ENCODE measurements at places on chromosomes 6 and 20. TPM values are rescaled to one million over a fixed set of nuclear protein-coding genes. Genes with fewer than 3 reads are reported as not detected.

Gene MCHR2
- total RNA-seq = not detected

DNA sequence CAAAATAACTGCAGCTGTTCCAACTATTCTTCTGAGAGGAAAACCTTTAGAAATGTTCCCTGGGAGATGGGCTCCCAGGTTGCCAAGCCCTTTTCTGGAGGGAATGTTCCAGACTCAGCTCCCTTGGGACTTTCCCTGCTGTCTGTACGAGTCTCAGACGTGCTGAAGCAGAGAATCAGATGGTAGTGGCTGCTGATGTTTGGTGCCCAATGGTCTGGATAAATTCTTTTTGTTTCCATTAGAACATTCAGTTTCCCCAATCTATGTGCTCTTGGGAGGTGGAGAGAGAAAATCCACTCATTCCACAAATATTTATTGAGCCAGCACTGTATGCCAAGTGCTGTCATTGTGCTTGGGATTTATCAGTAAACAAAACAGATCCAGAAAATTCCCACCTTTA, 40.0 kb downstream of the SNHG17 start:
- H3K36me3 ChIP-seq = no peaks in the 10 kb centered on the region
- H3K4me3 ChIP-seq = no peak overlapping the region
- no peak for DNase-seq
- H3K4me1 ChIP-seq = no peaks in the 10 kb centered on the region
- no peak overlapping the region for H3K27ac ChIP-seq
- peaks cover 6% of the 10 kb centered on the region for H3K27me3 ChIP-seq

Gene WFDC5
- not detected for total RNA-seq

- H3K4me1 ChIP-seq = no peaks in the 10 kb centered on the region
- peaks cover 75% of the 10 kb centered on the region for H3K27me3 ChIP-seq
- DNase-seq = no peak
These were observed 39.4 kb upstream of the RFPL4B start for GRCh38 chr6:112307707-112308106.

DNA sequence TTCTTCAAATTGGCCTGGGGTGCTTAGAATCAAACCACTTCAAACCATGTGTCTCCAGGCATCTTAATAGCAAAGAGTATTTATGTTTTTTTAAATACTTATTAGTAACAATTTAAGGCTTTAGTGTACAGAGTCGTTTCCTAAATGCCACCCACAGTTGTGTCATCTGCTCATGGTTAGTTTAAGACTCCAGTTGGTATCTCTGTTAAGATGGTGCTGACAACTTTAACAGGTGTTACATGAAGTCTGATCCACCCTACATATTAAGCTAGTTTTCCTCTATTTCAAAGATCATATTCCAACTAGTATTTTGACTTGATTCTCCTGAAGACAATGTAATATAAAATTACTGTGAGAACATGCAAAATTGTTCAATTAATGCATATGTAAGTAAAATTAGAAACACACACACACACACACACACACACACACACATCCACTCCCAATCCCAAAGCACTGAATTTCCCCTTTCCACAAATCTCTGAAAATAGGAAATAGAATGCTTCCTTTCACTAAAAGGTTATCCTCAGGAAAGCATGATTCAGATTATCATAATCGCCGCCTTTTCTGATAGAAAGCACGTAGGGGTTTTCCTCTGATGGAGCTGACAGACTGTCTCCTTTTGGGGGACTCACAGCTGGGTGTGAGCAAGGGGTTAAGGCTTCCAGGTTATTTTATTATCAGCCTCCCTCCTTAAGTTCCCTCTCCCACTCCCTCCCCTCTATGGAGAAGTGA, 10.5 kb downstream of the CNKSR3 start:
- DNase-seq = no peak
- no peak overlapping the region for H3K27ac ChIP-seq
- no peaks in the 10 kb centered on the region for H3K36me3 ChIP-seq
- H3K4me1 ChIP-seq = no peaks in the 10 kb centered on the region
- peaks cover 22% of the 10 kb centered on the region for H3K27me3 ChIP-seq
- no peak overlapping the region for H3K4me3 ChIP-seq

DNA sequence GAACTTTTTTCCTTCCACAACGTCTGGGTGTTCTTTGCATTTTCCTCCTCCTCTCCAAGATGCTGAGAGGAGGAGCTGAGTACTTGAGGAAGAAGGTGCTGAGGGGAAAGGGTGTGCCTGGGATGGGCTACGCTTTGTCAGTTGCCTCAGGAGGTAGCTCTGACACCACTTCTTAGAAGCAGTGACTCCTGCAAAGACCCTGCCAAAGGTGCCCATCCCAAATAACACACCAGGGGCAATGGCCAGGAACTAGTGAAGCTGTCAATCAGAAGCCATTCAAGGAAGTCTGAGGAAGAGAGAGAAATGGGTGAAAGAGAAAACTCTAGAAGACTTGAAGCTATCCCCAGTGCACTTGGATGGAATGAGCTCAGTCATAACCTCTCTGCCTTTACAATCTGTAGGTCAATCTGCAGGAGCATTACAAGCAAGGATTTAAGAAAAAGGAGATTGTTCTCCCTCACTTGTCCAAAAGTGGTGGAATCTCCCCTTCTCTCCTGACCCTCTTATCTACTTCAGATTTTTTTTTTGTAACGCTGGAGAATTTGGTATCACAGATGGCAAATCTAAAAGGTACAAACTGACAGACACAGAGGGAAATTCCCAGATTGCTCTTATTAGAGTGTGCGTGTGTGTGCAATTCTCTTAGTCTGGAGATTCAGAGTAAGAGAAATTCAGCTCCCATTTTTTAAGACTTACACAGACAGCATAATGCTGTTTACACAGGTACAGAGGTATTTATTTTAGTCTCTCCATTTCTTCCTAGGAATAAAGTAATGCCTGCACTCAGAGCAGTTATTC, 242.6 kb downstream of the GMPR start:
- H3K27ac ChIP-seq = peak overlapping the region; percentile 91
- no peak for DNase-seq
- peaks cover 68% of the 10 kb centered on the region for H3K36me3 ChIP-seq
- H3K4me3 ChIP-seq = peak overlapping the region; percentile 25

Gene LY6G6D
- total RNA-seq = not detected

Measured in activated CD8-positive, alpha-beta memory T cell treated with anti-CD3 and anti-CD28 coated beads, Interleukin-2, amount 10 ng/mL, durations not matched to agents 7 days and 5 days (primary cell).